ENCODE measurements at places on chromosomes 11 and 22.

GRCh38 chr11:104104664-104105063, 59.3 kb downstream of the PDGFD start:
- DNase-seq, result no peak

DNA sequence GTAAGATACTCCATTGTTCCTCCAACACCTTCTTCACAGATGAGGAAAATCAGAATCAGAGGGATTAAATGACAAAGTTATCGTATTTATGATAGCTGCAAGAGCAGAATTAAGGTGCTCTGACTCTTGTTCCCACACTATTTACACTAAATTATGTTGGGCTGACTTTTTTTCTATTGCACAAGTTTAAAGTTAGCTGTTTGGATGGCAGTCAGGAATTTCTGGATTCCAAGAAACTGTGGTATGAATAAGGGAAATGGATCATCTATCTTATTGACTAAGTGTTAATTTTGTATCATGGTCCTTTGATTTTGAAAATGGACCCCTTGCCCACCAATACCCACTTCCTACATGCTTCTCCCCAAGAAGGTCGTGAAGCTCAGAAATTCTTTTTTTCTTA, 19.9 kb upstream of the APOA1 start:
- DNase-seq, result no peak

DNA sequence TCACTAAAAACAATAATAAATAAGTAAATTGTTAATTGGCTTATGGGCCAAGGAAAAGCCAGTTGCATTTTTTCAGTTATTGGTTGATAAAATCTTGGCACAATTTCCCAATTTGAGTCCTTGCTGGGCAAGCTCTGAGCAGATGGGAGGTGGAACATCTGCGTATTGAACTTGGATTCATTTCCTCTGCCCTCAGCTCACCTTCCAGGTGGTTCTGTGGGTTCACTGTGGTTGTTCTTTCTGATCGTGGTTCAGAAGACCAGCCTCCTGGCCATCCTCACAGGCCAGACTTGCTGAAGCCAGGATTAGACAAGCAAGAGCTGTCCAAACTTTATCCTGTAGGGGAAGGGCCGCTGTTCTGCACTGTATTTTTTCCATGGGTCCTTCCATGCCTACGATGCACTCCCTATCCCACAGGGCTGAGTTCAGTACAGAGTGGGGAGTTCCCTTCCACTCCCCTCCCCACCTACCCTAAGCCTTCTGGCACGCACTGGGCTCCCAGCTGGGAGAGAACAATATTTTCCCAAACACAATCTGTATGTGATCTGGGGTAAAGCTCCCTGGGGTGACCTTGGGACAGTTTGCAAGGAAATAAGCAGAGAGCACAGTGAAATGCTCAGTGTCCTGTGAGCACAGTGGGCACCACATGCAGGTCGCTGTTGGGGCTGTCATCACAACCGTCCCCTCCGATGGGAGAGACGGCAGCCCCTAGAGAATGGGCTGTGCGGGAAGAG, 43.5 kb upstream of the TP53I11 start:
- no peak for DNase-seq

- no peak for DNase-seq
Observed at GRCh38 chr11:120562806-120563425, 51.4 kb downstream of the GRIK4 start.

- DNase-seq, result no peak
Observed at GRCh38 chr11:134350381-134350780, 18.6 kb downstream of the GLB1L2 start.

- DNase-seq, result peak; percentile 95
Observed at GRCh38 chr11:64357904-64358535, 942 bp upstream of the RPS6KA4 start.

GRCh38 chr11:91230647-91231046, 994.0 kb upstream of the FAT3 start:
- no peak for DNase-seq

DNA sequence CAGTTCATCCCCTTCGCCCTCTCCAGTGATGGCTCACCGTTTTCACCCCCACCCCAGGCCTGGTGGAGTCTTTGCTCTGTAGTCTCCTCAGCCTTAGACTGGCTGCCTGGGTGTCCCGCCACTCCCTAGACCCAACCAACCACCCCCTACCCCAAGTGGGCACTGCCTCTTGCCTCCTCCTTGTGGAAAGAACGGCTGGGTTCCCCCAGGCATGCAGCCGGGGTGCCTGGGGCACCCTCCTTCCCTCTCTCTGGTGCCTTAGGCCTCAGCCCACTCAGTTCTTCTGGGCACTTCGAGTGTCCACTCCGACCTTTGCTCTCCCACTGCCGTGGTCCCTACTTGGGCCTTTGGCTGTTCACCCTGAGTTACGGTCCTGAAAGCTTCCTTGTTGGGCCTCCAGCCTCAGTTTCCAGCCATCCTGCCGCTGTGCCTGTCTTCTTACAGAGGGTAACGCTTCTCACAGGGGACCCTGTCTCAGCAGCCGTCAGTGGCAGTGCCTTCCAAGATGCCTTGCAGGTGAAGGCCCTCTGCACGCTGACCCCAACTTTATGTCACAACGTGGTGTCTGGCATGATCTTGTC, 3.1 kb downstream of the GRIK4 start:
- no peak for DNase-seq

DNA sequence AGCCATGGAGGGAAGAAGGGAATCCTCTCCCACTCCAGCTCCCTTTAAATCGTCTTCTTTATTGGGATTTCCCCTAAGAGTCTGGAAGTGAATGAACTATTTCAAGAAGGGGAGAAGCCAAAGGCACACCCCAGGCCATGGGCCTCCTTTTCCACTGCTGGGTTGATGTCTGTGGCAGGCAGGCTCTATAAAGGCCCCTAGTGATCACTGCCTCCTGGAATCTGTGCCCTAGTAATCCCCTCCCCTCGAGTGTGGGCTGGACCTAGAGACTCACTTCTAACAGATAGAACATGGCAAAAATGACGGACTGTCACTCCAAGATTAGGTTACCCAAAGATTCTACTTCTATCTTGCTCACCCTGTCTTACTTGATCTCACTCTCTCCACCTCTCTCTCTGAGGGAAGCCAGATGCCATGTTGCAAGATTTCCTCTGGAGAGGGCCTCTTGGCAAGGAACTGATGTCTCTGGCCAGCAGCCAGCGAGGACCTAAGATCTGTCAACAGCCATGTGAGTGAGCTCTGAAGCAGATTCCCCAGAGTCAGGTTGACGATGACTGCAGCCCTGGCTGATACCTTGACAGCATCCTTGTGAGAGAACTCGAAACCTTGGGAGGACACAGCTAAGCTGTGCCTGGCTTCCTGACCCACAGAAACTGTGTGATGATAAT, 444.8 kb downstream of the SOX6 start:
- DNase-seq, result no peak

- peak; percentile 65 for DNase-seq
Observed at GRCh38 chr11:44936525-44936924, 14.2 kb downstream of the TP53I11 start.

GRCh38 chr22:39612811-39613548, 42.4 kb downstream of the CACNA1I start:
- DNase-seq, result no peak

DNA sequence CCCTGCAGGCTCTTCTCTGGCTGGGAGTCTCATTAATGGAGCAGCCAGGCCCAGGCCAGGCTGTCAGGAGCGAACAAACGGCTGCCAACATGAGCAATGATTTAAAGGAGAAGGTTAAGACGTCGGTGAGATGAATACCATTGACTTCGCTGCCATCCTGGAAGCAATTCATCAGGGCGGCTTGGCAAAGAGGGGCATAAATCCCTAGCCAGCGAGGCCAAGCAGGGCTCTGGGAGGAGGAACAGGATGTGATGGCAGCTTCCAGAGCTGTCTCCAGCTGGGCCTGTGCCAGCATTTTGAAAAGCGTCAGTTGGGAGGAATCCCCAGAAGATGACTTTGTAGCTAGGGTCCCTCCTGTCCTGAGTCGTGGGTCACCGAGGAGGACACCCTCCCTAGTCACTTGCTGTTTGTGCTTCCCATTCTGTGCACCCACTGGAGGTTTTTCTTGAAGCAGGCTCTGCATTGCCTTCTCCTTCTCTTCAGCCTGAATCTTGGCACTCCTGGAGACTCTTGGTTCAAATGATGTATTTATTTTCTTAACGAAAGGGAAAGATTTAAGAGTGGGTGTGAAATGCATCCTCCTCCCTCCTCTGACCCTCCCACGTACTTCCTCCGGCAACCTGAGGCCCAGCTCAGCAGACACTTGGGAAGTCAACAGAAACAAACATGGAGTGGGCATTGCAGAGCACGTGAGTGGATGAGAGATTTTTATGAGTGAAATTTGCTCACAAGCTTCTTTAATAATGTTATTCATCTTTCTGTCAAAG, 476.3 kb upstream of the CADM1 start:
- no peak for DNase-seq

GRCh38 chr11:37076866-37077265, 478.8 kb upstream of the RAG2 start:
- DNase-seq, result no peak

GRCh38 chr11:40302669-40303068, 1156.8 kb downstream of the LRRC4C start:
- no peak for DNase-seq

DNA sequence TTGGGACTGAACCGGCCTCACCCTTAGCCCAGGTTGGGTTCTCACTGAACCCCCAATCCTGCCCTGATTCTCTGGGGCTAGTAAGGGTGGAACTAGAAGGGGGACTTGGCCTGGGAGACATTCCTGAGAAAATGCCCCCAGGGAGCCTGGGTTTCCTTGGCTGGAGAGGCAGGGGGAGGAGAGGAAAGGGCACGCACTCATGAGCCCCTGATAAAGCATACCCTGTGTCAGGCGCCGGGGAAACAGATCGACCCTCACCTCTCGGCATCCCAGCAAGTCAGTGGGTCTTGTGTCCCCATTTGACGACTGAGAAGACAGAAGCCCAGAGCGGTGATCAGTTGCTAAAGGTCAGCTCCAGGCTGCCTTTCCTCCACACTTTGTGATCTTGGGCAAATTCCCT, 47.7 kb upstream of the RTL6 start:
- no peak for DNase-seq

DNA sequence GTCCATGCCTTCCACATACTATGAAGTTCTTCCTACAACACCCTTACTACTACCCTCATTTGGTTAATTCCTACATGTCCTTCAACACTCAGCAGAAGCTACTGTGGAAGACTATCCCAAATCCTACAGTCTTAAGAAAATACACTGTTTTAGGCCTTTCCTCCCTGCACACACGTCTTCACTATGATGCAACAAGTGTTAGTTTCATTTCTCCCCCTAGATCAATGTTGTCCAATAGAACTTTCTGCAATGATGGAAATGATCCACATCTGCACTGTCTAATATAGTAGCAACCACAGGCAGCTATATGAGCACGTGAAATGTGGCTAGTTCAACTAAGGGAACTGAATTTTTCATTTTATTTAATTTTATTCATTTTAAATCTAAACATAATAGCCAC, 46.7 kb upstream of the CCDC34 start:
- no peak for DNase-seq

GRCh38 chr11:12598330-12599256, 75.6 kb upstream of the TEAD1 start:
- DNase-seq, result no peak

DNA sequence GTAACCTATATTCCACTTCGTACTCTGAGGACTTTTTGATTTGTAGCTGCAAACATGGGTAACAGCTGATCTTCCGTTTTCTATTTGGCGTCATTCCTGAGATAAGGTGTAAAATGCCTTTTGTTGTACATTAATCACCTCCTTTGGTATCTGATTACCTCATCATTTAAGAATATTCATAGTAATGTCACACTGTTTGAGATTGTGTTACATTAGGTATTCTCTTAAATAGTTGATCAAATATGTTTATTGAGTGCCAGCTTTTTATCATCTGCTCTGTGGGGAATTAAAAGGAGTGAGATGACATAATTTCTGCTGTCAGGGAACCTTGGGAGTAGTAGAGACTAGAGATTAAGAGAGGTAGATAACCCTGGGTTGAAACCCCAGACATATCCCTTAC, 5.9 kb downstream of the NCAM1 start:
- no peak for DNase-seq

GRCh38 chr11:57568330-57568766, 876 bp upstream of the UBE2L6 start:
- DNase-seq, result no peak

DNA sequence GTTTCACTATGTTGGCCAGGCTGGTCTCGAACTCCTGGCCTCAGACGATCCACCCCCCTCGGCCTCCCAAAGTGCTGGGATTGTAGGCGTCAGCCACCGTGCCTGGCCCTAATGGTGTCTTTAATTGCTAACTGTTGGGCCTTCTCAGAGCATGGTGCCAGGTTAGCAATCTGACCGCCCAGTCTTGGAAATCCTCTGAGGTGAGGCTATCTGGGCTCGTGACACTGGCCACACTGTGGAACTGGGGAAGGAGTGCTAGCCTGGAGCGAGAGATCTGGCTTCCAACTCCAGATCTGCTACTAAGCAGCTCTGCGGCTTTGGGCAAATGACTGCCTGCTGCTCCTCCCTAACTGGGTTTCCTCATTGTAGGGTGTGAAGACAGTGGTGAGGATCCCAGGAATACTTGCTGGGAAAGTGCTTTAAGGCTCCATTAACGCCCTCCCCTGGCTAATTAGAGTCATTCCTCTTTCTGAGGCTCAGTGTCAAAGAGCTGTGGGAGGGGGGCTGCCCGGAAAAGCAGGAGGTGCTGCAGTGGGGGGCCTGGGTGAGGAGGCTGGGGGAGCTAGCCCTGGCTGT, 35.4 kb downstream of the CHRDL2 start:
- DNase-seq, result no peak

DNA sequence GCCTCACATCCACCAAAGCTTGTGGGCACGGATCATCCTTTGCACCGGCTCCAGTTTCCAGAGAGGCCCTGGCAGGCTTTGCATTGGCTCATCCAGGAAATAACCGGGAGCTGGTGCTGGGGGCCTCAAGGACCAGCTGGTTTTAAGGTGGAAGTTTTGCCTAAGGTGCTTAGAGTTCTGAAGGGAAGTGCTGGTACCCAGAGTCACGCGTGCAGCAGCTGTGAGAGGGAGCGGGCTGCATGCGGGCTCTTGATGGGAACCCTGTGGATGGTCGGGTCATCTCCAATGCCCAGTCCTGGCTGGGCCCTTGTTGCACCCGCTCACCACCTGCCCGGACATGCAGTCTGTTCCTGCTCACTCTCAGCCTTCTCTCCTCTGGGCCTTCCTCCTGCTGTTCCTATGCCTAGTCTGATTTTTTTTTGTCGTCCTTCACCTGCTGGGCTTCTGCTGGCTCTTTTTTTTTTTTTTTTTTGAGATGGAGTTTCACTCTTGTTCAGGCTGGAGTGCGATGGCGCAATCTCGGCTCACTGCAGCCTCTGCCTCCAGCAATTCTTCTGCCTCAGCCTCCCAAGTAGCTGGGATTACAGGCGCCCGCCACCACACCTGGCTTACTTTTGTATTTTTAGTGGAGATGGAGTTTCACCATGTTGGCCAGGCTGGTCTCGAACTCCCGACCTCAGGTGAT, 24.0 kb upstream of the PRR5 start:
- no peak for DNase-seq

GRCh38 chr22:40156001-40156516, 21.7 kb upstream of the TNRC6B start:
- peak; percentile 26 for DNase-seq

- no peak for DNase-seq
Observed at GRCh38 chr11:122847466-122847865, 9.2 kb downstream of the CRTAM start.

- DNase-seq, result no peak
Observed at GRCh38 chr11:11946180-11946579, 62.2 kb downstream of the DKK3 start.

GRCh38 chr11:13885083-13885482, 77.4 kb upstream of the SPON1 start:
- DNase-seq, result no peak

- no peak for DNase-seq
Observed at GRCh38 chr22:41660416-41660815, 28.3 kb downstream of the SNU13 start.
